ENCODE measurements at places on chromosomes 3 and 15.

- DNase-seq: no peak
Observed at GRCh38 chr3:162729686-162730085, 1233.1 kb downstream of the OTOL1 start.

DNA sequence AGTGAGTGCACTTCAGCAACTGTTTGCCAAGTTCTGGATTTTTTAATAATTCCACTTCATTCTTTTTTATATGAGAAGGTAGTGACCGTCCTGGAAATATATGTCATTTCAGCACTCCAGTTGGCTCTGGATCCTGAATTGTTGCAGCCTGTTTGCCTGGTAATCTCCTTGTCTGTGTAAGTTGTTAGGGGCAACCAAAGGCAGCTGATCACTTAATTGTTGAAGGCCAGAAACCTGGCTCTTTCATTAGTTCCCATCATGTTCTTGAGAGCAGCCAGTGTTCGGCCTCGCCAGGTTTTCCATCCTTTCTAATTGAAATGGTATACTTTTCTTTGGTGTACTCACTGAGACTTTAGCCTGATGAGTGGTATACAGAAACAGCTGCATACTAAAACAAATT, 168.6 kb downstream of the SOX2 start:
- no peak for DNase-seq

DNA sequence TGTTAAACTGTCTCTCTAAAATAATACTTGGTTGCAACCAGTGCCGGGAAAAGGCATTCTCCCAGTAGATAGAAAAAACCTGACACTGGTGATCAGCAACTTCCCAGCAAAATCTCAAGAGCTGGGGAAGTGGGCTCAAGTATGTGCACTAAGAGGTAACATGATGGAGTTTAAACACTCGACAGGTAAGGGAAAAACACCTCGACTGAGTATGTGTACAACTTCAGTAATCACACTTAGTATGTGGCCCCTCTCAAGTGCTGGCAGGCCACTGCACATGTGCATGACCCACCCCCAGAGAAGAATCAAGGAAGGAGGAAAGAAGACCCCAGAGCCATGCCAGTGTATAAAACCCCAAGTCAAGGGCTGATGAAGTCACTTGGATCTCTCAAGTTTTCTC, 27.4 kb downstream of the SPESP1 start:
- DNase-seq: no peak

- no peak for DNase-seq
Observed at GRCh38 chr3:57038466-57039164, 21.8 kb upstream of the SPATA12 start.

DNA sequence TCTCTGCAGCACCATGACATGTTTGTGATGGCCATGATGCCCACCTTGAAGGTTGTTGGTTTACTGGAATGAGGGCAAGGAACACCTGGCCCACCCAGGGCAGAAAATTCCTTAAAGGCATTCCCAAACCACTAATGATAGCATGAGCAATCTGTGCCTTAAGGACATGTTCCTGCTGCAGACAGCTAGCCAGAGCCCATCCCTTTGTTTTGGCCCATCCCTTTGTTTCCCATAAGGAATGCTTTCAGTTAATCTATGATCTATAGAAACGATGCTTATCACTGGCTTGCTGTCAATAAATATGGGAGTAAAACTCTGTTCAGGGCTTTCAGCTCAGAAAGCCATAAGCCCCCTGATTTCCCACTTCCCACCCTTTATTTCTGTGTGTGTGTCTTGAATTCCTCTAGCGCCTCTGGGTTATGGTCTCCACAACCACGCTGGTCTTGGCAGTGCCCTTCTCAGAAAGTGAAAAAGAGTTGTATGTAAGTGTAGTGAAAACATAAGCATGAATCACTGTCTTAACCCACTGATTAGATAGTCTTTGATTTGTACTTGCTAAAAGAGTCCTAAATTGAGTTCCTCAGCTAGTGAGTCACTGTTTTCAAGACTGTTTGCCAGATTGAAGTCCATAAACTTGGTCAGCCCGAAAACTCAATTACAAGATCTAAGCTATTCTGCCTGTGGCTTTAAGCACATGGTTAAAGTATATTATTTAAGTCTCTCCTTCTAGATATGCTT, 19.0 kb upstream of the CCR2 start:
- DNase-seq: no peak

DNA sequence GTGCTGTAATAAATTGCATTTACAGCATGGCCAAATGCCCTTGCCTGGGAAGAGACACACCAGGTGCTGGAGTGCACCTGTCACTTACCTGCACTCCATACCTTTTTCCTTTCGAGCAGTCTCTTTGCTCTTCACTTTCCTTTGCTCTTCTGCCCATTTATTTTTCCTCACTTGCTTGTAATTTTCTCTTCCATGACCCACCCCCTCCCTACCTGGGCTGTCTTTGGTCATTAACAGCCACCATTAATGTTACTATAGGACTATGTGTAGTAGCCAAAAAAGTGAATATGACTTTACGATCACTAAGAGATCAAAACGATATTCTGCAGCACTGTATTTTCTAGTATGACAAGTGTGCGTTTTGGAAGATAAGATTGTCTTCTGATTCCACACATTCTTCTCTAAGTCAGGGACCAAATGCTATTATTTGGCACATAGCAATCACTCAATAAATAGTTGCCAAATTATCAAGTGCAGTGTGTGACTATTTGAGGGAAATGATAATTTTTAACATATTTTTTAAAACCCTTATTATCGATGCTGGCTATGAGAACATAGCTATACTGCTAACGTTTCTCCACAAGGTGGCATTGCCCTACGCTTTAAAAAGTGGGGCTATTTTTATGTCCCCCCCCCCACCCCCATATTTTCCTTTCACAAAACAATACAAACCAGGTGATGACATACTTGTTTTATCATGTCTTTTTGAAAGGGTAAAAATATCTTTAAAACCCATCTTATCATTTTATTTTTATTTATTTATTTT, 114.4 kb downstream of the GHSR start:
- no peak for DNase-seq

DNA sequence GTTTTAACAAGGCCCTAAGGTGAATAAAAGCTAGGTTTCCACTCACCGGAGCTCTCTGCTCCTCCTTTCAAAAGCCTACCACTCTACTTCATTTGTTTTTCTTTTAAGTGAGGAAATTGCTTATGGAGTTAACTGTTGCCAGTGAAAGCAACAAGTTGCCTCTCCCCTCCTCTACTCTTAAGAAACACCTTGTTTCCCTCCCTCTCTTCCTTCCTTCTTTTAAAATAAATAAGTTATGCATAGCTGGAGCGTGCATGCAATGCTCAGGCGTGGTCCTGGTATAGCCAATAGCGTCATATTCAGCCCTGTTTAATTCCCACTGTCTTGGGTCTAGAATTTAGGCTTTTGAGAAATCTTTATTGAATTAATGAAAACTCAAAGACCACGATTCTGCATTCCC, 101.1 kb upstream of the IGF1R start:
- DNase-seq: no peak

DNA sequence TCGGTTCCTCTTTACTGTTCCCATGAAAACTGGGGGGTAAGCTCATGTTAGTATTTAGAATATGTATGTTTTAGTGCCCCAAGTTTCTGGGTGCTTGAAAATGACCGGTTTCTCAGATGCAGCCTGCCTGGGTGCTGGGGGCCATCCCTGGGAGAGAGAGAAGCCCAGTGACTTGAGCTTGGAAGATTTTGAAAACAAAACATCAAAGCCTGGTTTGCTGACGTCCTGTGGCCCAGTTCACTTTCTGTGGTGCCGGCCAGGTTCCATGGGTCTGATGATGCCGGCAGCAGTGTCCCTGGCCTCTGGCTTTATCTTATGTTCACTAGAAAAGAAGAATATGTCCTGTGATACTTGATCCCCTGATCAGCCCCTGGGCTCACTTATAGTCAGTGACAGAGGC, 17.1 kb downstream of the APBA2 start:
- no peak for DNase-seq

DNA sequence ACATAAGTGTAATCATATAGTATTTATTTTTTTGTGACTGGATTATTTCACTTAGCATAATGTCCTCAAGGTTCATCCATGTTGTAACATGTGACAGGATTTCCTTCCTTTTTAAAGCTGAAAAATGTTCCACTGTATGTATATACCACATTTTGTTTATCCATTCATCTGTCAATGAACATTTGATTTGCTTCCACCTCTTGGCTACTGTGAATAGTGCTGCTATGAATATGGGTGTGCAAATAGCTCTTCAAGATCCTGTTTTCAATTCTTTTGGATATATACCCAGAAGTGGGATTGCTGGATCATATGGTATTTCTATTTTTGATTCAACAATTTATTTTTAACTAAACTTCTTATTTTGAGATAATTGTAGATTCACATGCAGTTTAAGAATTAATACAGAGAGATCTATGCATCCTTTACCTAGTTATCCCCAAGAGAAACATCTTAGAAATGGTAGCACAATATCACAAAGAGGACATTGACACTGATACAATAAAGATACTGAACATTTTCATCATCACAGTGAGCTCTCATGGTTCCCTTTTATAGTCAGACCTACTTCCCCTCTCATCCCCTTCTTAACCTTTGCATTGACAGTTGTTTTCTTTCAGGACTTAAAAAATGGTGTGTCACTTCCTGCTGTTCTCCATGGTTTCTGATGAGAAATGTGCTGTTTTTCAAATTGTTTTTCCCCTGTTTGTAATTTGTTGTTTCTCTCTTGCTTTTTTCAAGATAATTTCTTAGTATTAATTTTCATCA, 90.1 kb downstream of the SATB1 start:
- no peak for DNase-seq
